ENCODE measurements at places on chromosomes 1 and 21.

GRCh38 chr1:201653233-201653632, 114.3 kb downstream of the NAV1 start:
- no peak for DNase-seq

GRCh38 chr1:237684236-237684635, 206.5 kb downstream of the ZP4 start:
- DNase-seq = no peak

DNA sequence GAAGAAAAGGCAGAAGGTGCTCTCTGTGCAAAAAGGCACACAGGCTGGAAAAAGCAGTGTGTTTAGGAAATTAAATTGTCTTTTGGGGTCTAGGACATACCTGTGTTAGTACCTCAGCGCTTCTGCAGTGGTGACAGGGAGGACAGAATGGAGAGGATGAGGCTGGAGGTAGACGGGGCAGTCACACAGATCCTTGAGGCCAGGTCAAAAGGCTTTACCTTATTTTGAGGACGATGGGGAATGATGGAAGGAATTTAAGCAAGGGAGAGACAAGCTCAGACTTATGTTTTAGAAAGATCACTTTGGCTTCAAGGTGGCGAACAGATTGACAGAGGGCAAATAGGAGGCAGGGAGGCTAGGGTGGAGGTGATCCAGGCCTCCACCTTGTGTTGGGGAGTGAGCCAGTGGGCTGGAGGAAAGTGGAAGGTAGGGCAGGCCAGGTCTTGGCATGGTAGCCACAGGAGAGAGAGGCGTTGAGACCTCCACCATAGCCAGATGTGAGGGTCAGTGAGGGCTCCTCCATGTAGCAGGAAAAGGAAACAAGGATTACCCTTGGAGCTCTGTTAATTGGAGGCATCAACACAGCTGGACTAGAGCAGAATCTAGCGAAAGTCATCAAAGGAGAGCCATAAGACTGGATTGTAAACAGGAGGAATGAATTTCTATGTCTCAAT, 4.2 kb downstream of the CYP4B1 start:
- DNase-seq = no peak

DNA sequence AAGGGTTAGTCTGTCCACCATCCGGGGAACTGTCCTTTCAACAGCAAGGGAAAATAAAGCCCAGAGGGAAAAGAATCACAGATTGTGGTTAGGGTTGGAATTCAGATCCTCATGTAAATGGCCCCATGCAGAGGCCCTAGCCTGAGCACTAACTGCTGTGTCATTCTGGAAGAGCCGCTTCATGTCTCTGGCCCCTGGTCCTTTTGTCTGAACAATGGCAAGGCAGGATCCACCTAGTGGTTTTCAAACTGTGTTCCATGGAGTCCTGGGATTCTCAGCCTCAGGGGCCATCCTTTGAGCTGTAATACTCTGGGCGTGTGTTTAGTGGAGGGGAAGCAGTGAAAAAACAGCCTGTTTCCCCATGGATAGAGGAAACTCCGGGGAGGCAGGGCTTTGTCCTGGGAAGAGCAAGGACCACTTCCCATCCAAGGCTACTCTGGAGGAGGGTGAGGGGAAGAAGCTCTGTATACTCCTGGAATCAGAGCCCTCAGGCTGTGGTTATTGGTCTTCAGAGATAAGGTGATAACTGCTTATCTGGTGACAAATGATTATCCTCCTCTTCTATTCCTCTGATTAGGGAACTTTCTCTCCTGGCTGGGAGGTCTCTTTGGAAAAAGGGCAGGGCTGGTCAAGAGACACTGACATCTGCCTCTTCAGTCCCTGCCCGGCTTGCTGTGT, 19.2 kb downstream of the PAX7 start:
- no peak for DNase-seq

DNA sequence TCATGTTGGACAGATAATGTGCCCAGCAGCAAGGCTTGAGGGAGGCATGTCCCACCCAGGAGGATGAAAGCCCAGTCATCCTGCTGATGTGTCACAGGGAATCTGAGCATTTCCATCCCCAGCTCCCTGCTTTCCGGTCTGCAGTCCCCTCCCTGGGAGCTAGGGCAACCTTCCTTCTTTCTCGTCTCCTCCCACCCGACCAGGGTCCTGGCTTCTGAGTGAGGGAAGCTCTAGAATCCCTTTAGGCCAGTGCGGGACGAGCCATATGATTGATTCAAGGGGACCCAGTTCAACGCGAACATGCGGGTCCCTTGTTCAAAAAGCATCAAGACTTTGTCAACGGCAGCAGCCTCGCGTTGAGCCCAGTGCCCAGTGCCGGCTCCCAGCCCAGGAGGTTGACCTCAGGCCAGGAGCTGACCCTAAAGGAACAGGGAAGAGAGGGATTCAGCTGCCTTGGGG, 96.7 kb upstream of the TMPRSS2 start:
- no peak for DNase-seq

DNA sequence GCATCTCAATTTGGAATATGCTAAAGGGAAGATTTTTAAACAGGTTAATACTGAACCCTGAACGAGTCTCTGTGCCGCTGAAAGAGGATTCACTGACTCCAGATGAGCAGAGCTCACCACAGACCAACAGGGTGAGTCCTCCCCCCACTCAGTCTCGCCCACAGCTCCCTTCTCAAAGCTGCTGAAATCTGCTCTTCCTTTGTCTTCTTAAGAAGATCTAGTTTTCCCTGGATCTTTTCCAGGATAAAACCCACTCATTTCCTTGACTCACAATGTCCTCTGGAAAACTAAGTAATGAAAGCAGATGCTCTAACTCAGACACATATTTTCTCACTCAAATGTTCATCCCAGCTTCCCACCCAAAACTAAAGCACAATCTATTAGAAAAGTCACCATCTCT, 447.0 kb upstream of the PKN2 start:
- no peak for DNase-seq

- no peak for DNase-seq
Measured at GRCh38 chr1:208074353-208074752, 163.4 kb upstream of the CD34 start.

GRCh38 chr1:208254376-208254775, 10.2 kb upstream of the PLXNA2 start:
- DNase-seq = no peak

- no peak for DNase-seq
Measured at GRCh38 chr21:45458281-45459170, 53.6 kb downstream of the COL18A1 start.

- no peak for DNase-seq
Measured at GRCh38 chr1:170659399-170660035, 4.4 kb upstream of the PRRX1 start.

- DNase-seq = peak; percentile 58
Measured at GRCh38 chr21:17730782-17731181, 88.4 kb downstream of the C21orf91 start.

DNA sequence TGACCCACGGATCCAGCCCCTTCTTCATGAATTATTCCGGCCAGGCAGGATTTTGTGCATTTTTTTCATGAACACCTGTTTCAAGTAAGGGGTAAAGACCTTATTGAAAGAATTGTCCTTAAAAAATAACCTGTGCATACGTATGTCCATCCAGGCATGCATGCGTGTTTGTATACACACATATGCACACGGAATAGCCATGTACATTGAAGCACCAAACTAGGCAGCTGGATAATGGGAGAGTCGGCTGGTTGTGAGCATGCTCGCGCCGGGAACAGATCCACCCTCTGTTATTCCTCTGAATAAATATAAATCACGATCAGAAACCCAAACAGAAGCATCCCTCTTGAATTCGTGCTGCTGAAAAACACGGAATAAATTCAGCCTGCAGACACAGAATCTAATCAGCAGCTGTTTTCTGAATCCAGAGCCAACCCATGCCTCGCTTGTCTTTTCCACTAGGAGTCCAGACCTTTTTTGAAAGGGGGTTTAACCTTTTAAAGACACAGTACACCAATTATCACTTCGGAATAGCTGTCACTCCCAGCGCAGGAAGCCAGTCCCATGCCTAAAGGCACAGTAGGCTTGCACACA, at the start of gene HIVEP3:
Gene HIVEP3 (minus strand): TSS at position 473 of the 594 bp plus-strand sequence.
- DNase-seq = no peak

DNA sequence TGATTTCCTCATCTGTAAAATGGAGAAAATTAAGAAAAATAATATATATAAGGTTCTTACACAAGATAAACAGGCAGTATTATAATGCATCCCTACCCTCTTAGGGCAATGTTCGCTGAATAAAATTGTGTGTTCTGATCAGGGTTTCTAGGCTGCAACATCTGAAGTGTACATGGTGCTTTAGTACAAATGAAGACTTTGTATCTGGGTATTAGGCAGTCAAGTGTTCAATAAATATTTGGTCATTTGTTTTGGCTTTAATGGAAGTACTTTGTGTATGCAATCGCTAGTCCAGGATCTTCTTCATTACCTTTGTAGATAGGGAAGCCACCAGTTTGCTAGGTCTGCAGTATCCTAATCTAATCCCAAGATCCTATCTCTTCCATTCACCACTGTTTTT, 28.1 kb downstream of the DNASE2B start:
- DNase-seq = no peak

DNA sequence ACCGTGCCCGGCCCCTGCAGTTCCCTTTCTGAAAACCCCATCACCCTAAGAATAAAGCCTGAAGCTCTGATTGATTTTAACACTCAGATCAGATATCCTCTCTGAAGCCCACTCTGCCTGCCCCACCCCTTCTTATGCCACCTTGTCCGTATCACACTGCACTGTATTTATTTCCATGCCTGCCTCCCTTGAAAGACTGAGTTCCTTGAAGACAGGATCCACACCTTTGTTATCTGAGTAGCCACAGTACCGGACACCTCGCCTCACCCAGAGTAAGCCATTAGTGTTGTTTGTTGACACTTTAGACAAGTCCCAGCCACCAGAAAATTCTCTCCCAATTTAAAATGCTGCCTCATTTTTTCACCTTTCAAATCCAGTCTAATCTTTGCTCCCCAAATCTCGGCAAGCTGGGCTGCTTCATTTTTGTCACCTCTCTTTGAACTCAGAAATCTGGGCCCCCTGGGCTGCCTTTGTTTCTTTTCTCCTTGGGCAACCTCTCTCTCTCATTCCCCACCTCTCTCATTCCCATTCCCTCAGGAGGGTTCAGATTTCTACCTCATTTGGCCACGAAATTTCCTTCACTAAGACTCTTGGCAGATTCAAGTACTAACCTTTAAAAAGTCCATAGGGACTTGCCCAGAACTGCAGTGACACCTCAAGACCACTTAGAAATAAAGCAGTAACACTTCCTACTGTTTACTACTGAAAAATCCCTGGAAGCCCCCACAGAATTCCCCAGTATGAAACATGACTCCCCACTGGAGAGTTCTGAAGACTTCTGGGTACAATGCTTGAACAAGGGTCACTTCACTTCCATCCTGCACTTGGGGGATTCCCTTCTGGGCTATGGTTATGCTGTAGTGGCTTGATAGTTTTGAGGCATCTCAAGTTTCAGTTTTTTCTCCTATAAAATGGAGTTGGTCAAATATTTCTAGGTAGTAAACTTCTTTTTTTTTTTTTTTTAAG, 8.7 kb upstream of the PPP1R15B start:
- DNase-seq = no peak

- DNase-seq = no peak
Measured at GRCh38 chr1:9882296-9882944, 27.6 kb downstream of the CTNNBIP1 start.

DNA sequence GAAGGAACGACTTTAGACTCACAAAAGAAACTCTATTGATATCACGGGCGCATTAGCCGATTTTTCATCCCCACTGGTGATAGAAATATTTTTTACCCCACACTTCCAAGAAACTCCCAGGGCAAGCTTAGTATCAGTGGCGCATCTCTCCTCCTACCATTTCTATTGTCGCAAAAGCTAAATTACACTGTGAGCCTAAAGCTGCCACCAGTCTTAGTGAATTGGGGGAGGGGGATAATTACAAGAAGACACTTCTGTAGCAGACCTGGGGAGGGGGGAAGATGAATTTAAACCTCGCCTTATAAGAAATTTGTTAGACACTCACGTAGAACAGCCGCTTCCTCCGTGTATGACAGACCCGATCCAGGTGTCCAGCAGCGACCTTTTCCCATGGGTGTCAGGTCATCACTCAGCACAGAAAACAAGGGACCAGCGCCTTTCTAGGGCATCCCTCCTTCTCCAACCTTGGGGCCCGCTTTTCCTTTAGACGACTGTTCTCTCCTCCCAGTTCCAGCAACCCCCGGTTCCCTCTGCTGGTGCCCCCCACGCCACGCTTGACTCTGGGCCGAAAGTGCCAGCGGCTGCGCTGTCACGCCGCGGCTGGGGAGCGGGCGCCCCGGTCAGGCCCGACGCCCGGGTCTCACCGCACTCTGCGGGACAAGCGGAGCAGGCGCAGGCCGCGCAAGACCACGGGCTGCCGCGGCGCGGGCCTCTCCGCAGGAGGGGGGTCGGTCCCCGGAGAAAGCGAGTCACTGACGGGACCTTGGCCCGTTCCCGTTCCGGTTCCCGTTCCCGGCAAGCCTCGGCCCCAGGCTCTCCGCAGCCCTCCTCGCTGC, 821 bp downstream of the PHC2 start:
- DNase-seq = peak; percentile 44

DNA sequence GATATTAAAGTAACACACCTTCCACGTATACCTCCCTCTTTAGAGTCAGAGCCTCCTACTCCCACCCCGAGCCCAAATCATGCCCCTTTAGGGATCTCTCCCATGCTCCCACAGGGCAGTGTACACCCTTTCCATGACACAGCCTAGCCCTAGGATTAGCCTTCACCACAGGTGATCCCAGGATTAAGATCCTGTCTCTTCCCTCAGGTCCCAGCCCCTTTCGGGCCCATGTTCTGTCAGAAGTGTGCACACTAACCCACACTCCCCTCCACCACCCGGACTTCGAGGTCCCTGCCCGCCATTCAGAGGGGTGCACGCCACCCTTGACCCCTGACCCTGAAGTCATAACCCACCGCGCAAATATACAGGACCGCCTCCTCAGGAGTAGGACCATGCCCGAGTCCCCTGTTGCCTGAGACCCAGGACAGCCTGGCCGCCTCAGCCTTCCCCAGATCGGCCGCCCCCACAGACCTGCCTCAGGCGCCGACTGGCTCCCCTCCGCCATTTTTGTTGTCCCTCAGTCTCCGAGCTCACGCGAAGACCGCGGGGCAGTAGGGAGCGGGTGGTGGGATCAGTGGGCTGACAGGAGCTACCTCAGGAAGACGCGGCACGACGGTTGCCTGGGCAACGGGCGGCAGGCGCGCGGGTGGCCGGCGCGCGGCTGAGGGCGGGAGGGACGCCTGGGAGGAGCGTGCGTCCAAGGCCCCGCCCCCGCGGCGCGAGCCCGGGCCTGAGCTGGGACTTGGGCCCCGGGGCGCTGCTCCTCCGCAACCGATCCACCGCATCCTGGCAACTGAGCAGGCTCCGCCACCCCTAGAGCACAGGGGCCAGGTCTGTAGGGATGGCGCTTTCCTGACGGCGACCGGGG, at the start of gene AGBL4:
Gene AGBL4 (minus strand): TSS at position 663 of the 868 bp plus-strand sequence.
- DNase-seq = no peak

- DNase-seq = peak; percentile 38
Measured at GRCh38 chr1:61337981-61338848, 255.9 kb downstream of the NFIA start.

- no peak for DNase-seq
Measured at GRCh38 chr1:15573477-15573876, 11.4 kb downstream of the AGMAT start.
